ENCODE measurements at places on chromosomes 7 and 10. TPM values are rescaled to one million over a fixed set of nuclear protein-coding genes. Genes with fewer than 3 reads are reported as not detected.

ATRNL1 gene
- 4.9 TPM for total RNA-seq

CPED1 gene
- 23.8 TPM for total RNA-seq

DNA sequence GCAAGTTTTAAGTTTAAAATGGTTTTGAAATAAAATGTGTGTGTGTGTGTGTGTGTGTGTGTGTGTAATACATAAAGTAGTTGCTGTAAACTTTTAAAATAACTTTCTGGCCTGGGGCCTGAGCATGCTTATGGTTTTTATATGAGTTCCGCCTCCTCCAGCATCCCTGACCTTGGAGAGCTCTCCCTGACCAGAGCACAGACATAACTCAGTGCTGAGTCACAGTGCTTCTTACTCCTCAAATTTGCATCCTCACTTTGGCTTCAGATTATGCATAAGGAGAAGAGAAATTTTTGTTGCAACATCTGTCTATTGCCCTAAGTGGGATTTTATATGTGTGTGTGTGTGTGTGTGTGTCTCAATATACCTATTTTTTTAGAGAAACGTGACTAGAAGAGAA is 200.8 kb downstream of the ELMO1 start:
- peak; percentile 69 for DNase-seq

DNA sequence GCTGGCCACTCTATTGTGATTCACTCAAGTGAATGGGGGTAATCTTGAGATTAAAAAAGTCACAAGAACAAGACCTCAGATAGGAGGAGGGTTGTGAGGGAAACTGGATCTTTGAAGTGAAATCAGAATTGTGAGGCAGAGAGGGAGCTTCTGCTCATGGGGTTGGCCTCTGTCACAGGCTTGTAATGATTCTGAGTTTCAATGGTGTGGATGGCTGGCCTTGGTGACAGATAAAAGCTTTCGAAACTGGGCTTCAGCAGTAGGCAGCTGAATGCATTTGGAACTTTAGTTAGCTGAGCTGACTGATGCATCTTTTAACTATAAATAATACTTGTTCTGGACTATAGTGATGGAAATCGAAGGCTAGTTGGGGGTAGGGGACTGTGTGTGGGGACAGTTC is 12.2 kb downstream of the TAS2R60 start:
- DNase-seq, result no peak

GRCh38 chr7:117375380-117375779 is 51.9 kb downstream of the ASZ1 start:
- no peak for DNase-seq

- no peak for DNase-seq
Observed at GRCh38 chr7:77561352-77561751, 24.3 kb downstream of the PTPN12 start.

GRCh38 chr10:59517996-59518395 is 155.6 kb upstream of the FAM13C start:
- no peak for DNase-seq
